ENCODE measurements at places on chromosomes 7 and 10.

DNA sequence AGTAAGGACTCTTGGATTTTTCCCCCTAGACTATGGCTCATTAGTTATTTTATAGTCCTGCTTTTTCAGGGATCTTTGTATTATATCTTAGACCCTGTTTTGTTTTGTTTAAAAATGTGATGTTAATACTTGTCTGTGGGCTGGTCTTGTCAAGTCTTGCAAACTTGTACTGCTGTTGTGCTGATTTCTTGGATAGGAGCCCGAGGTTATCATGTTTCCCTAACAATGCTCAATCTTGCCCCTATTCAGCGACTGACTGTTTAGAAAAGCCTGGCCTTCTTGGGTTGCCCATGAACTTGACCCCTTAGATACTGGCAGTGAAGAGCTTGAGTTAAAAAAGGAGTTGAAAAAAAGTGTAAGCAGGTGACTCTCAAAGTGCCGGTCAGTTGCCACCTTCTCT is 115.7 kb downstream of the KIAA1217 start:
- no peak for DNase-seq

DNA sequence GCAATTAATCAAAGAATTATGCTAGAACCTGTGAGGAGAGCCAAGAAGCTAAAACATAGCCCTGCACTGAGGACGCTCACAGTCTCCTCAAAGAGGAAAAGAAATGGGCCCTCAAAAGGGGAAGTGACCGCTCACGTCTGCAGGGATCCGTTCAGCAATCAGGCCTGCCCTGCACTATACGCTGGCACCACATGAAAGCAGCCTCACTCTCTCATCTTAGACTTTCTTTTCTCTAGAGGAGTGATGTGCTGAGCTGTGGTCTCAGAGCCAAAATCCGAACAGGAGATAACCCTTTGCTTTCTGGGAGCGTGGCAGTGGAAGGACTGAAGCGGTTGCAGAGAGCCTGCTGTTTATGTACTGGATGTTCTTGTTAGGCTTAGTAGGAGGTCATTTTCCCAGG is 6.3 kb upstream of the IL2RA start:
- DNase-seq, result peak; percentile 68

DNA sequence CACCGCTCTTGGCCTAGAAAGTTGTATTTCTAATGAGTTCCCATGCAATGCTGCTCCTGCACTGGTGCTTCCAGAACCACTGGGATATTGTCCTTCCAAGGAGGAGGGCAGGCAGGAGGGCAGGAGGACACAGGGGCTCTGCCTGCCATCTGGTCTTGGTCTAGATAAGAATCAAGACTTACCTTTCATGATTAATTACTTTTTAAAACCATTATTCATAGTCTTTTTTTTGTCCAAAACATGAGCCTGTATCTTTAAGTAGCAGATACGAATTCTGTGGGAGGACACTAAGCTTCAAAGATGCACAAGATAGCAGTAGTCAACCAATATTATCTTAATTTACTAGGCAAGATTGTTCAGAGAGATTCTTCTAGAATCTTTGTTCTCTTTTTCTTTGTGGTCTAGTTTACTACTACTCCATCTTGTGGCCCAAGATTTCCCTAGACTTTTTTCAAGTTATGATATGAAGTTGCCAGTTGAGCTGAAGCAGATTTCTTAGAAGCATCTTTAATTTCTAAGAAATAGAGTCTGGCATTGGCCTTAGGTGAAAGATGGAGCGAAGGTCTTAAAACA is 57.6 kb downstream of the RBM33 start:
- DNase-seq, result no peak

GRCh38 chr7:55409482-55410225 is 44.5 kb downstream of the LANCL2 start:
- DNase-seq, result no peak

GRCh38 chr7:151249732-151250072 is 1.2 kb upstream of the SMARCD3 start:
- no peak for DNase-seq

Data from activated CD8-positive, alpha-beta memory T cell treated with anti-CD3 and anti-CD28 coated beads, Interleukin-2, amount 50 U/mL, for 48 hours (primary cell).